ENCODE measurements at places on chromosomes 5 and 9.

DNA sequence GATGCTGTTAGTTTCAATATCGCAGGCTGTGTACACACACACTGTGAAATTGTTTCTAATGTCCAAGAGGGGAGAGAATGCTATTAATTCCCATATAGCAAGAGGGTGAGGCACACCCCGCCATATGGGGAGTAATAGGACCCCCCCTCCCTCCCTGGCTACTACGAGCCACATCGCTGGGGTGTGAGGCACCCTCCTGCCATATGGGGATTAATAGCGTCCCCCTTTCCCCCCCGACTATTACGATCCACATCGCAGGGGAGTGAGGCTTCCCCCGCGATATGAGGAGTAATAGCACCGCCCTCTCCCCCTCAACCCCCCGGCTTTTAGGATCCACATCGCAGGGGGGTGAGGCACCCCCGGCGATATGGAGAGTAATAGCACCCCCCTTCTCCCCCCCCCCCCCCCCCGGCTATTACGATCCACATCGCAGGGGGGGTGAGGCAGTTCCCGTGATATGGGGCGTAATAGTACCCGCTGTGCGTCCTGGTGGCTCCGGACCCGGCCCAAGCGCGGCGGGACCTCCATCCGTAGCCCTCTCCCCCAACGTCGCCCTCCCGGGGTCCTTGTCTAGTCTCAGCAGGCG is 494 bp upstream of the STK32A start:
- DNase-seq: no peak

DNA sequence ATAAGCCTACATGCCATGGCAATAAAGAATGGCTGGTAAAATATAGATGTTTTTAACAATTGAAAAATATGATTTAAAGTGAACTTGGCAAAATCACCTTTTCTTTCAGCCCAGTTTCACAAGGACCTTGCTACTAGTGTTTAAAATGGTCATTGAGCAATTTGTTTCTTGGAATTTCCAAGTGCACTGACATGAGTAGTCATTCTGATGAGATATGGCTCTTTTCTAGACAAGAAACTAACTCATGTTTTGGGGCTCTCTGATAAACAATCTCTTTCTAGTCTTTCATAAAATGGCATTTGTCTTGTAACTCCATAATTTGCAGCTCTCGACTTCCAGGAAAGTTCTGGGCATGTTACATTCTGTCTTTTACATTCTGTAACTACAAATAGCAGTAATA is 176.8 kb downstream of the NR2F1-AS1 start:
- DNase-seq: no peak

- peak; percentile 42 for DNase-seq
Observed at GRCh38 chr9:14215614-14216013, 98.3 kb downstream of the NFIB start.

DNA sequence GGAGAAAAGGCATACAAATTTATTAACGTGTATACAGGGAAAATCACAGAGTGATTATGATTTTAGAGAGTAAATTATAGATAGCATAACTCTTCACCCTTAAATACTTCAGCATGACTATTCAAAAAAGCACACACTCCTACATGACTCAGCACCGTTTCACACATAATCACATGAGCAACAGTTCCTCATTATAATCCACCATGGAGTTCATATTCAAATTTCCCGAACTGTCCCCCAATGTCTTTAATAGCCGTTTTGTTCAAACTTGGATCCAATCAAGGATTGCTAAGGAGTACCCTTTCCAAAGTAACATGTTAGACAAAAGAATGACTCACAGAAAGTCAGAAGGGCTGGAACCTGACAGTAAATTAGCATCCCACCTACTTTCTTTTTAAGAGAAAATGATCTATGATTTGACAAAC is 32.1 kb downstream of the RAPGEF1 start:
- DNase-seq: peak; percentile 87

DNA sequence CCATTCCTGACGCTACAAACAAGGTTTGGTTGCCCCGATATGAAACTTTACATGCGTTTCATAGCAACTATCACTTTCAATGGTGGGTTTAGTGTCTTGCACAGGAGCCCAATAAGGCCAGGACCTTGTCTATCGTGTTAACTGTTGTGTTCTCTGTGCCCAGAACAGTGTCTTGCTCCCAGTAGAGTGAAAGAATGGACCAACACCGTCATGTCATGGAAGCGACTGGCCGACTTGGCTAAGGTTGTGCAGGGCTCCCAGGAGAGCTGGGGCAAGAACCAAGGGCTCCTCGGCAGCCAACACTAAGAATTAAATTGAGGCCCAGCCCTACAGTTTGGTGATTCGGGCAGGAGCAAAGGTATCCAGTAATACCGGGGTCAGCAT is 498 bp upstream of the ARHGEF37 start:
- peak; percentile 52 for DNase-seq

- no peak for DNase-seq
Observed at GRCh38 chr9:127543221-127543620, 68.9 kb upstream of the STXBP1 start.

- DNase-seq: peak; percentile 16
Observed at GRCh38 chr5:137891849-137892248, 2.6 kb downstream of the PKD2L2 start.

DNA sequence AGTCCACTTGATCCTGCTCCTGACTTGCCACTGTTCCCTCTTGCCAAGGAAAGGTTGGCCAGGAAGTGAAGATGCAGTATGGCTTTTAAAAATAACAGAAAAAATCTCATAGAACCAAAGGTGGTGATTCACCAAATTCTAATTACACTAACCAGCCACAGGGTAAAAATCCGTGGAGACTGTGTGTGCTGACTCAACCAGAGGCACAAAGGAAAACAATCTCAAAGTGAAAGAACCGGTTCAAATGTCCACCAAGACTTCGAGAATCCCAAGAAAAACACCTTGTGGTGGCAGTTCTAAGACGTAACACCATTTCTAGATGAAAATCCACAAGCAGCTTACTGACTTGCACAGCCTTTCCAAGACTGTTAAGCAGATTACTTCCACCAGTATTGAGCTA is 279.1 kb downstream of the TLE1 start:
- DNase-seq: no peak
